ENCODE measurements at places on chromosomes 6 and 20. TPM values are rescaled to one million over a fixed set of nuclear protein-coding genes. Genes with fewer than 3 reads are reported as not detected.

Gene SIRPB2
- 3.0 TPM for total RNA-seq

GRCh38 chr6:49918787-49919186 lies 45.2 kb downstream of the DEFB114 start:
- no peaks in the 10 kb centered on the region for H3K27me3 ChIP-seq
- DNase-seq = no peak
- no peaks in the 10 kb centered on the region for H3K36me3 ChIP-seq
- no peak overlapping the region for H3K27ac ChIP-seq
- H3K4me1 ChIP-seq = no peaks in the 10 kb centered on the region
- no peak overlapping the region for H3K4me3 ChIP-seq

DNA sequence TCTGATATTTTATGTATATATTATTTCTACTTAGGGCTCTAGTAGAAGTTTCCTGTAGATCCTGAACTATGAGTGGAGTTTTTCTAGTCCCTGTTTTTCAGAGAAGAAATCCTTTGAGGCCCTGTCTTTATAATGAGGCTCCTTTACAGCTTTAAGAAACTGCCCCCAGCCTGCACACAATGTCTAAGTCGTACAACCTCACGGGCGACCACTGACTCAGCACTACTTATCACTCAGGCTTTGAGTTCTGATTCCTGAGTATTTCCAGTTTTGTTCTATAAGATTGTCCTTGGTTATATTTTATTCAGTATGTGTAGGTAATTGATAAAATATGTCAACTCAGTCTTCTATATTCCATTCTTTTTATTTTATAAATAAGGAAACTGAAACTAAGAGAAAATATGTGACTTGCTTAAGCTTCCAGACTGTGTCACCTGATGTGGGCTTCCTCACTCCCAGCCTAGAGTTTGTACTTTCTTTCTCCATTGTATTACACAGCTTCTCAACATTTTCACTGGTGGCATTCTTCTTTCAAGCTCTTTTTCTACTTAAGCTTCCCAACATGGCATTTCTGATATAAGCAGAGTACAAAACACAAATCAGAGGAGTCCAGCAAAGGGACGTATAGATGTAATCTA lies 167.0 kb downstream of the TBX18 start:
- no peaks in the 10 kb centered on the region for H3K27me3 ChIP-seq
- no peaks in the 10 kb centered on the region for H3K36me3 ChIP-seq
- no peak overlapping the region for H3K27ac ChIP-seq
- DNase-seq = no peak

Gene BPIFB4
- total RNA-seq = not detected

DNA sequence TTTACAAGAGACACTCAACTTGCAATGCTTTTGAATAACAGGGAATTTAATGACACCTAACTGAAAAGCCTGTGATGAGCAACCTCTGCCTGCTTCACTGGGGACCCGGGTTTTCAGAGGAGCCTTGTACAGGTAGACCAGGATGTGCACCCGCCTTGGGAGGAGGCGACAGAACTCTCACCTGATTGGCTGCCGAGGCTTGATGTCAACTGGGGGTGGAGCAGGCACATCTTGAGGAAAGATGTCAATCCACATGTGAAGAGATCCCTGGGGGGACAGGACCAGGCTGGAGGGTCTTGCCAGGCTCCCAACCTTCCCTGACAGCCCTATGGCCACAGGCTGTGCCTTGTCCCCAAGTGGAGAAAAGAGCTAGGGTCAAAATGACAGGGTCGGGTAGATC lies 19.8 kb downstream of the ERGIC3 start:
- no peaks in the 10 kb centered on the region for H3K4me1 ChIP-seq
- no peak overlapping the region for H3K4me3 ChIP-seq
- no peak for DNase-seq
- no peak overlapping the region for H3K27ac ChIP-seq
- H3K36me3 ChIP-seq = no peaks in the 10 kb centered on the region
- H3K27me3 ChIP-seq = no peaks in the 10 kb centered on the region

GRCh38 chr20:43839793-43840199 lies 74.9 kb upstream of the TOX2 start:
- H3K4me3 ChIP-seq = no peak overlapping the region
- H3K36me3 ChIP-seq = no peaks in the 10 kb centered on the region
- no peaks in the 10 kb centered on the region for H3K27me3 ChIP-seq

DNA sequence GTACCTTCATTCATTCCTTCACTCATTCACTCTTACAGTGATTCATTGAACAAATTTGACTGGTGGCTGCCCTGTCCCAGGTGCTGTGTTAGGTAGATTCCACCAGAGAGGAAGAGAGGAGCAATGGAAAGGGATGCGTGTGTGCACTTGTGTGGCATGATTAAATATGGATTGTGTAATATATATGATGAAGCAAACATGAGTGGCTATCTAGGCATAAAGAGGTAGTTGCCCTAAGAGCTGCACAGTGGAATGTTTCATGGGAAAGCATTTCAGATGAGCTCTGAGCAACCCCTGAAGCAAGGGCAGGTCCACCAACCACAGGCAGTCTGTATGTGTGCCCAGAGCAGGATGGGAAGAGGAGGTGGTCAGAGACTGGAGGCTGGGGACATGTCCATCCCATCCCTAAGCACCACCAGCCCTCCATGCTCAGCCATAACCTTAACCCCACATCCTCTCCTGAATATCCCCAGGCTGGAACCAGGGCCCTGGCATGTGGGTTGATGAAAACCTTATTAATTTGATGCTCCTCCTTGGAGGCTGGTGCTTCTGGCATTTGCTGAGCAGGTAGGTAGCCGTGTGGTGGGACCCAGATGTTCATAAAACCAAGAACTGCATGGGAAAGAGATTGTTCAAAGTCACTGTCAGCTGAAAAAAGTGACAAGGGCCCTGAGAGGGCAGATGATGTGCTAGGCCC lies 226.2 kb downstream of the SYNDIG1 start:
- H3K36me3 ChIP-seq = no peaks in the 10 kb centered on the region
- H3K27ac ChIP-seq = no peak overlapping the region
- H3K27me3 ChIP-seq = no peaks in the 10 kb centered on the region
- no peak overlapping the region for H3K4me3 ChIP-seq
- no peak for DNase-seq
- H3K4me1 ChIP-seq = no peaks in the 10 kb centered on the region

- H3K4me3 ChIP-seq = no peak overlapping the region
- H3K27ac ChIP-seq = no peak overlapping the region
- H3K36me3 ChIP-seq = no peaks in the 10 kb centered on the region
- no peaks in the 10 kb centered on the region for H3K4me1 ChIP-seq
Observed at GRCh38 chr20:16388731-16389130, 184.5 kb downstream of the KIF16B start.

DNA sequence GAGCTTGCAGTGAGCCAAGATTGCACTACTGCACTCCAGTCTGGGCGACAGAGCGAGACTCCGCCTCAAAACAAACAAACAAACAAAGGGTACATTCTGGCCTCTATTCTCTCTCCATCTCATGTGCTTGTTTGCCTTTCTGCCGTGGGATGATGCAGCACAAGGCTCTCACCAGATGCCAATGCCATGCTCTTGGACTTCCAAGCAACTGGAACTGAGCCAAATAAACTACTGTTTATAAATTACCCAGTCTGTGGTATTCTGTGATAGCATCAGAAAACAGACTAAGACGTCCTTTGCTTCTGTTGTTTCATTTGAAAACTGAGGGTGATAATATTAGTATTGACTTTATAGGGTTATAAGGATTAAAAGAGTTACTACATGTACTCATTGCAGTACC lies 3.6 kb upstream of the BRD2 start:
- H3K27me3 ChIP-seq = no peaks in the 10 kb centered on the region
- peaks cover 9% of the 10 kb centered on the region for H3K4me1 ChIP-seq
- H3K4me3 ChIP-seq = no peak overlapping the region
- no peak overlapping the region for H3K27ac ChIP-seq
- DNase-seq = no peak
- H3K36me3 ChIP-seq = no peaks in the 10 kb centered on the region

DNA sequence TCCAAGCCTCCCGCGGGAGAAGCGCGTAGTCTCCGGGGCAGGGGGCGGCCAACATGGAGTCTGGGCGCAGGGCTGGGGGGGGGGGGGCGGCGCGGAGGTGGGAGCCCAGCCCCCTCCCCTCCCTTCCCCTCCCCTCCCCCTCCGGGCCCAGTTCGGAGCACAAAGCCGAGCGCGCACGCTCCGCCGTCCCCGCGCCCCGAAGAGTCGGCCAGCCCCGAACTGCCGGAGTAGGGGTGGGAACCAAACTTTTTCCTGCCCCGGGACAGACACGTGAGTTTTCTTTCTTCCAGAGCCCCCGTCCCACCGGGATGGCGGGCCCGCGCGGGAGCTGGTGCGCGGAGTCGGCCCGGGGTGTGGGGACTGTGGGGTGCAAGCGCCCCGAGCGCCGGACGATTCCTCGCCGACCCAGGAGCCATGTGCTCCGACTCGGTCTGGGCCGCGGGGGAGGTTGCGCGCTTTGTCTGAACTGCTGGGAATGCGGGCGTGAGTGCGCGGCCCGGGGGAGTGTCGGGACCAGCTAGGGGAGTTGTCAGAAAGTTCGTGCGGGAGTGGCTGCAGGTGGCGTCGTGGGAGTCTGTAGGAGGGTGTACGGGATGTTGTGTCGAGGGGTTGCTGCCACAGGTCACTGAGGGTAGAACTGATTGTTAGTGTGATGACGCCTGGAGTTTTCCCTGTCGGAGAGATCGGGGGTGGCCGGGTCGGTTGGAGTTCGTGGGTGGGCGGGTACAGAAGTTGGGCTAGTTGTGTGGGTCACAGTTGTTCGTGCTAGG lies 1.2 kb downstream of the TGIF2 start:
- no peaks in the 10 kb centered on the region for H3K4me1 ChIP-seq
- H3K36me3 ChIP-seq = no peaks in the 10 kb centered on the region
- peak overlapping the region; percentile 57 for H3K4me3 ChIP-seq
- H3K27me3 ChIP-seq = no peaks in the 10 kb centered on the region

DNA sequence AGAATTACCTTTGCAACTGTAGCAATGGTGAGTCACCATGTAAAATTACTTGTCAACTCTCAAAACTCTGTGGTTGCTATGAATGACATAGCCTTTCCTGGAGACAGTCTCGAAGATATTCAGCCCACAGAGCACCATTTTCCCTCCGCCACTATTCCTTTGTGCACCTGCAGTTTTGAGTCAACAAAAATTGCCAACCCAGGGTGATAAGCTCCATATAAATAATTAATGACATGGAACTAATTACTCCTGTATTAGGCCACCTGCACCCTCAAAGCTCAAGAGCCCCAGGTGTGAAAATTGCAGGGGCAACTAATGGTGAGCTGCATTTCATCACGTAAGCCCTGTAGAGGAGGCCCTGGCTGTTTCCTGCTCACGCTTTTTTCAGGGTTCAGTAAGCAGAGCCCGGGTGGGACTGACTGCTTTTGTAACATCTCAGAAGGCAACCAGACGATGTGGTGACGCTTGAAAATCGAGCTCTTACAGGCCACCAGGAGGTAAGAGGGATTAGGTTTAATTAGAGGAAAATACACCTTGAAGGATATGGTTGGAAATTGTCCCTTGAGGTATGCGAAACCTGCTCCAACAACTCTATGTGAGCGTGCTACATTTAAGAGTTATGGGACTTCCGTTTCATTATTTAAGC lies 70.8 kb downstream of the BMP2 start:
- H3K27me3 ChIP-seq = no peaks in the 10 kb centered on the region
- H3K36me3 ChIP-seq = no peaks in the 10 kb centered on the region
- no peak overlapping the region for H3K27ac ChIP-seq
- no peak overlapping the region for H3K4me3 ChIP-seq

Gene FOXP4
- 33.6 TPM for total RNA-seq

- no peak for DNase-seq
- no peak overlapping the region for H3K27ac ChIP-seq
- no peaks in the 10 kb centered on the region for H3K36me3 ChIP-seq
- H3K27me3 ChIP-seq = no peaks in the 10 kb centered on the region
- no peaks in the 10 kb centered on the region for H3K4me1 ChIP-seq
Observed at GRCh38 chr20:6599876-6600735, 167.4 kb upstream of the BMP2 start.

GRCh38 chr20:60249436-60249835 lies 291.2 kb downstream of the CDH26 start:
- no peaks in the 10 kb centered on the region for H3K4me1 ChIP-seq
- H3K27me3 ChIP-seq = no peaks in the 10 kb centered on the region
- H3K4me3 ChIP-seq = no peak overlapping the region
- DNase-seq = no peak
- no peaks in the 10 kb centered on the region for H3K36me3 ChIP-seq

Gene KHDC1L
- total RNA-seq = not detected

DNA sequence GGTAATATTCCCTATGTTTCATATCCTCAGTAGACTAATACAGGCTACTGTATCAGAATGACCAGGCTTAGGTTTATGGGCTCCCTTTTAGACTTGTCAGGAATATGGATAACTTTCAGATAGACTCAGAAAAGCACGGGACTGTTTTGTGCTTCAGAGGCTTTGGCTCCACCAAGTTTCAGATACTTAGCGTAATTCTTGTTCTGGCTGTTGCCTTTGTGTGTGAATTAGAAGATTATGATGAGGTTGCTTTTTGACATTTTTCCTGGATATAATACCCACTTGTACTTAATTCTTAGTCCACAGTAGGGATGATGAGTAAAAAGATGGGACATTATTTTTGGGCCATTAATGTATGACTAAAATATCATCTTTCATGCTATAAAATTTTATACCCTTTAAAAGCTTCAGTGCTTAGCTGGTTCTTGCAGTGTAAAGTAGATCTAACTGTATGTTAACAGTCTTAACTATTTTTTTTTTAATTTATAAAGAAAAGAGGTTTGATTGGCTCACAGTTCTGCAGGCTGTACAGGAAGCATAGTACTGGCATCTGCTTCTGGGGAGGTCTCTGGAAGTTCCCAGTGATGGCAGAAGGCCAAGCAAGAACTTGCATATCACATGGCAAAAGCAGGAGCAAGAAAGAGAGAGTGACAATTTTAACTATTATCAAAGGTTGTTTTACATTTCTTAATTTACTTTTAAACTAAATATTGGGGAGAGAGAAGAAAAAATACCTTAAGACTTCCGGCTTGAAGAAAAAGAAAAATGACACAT lies 120.7 kb downstream of the ZFAND3 start:
- H3K4me1 ChIP-seq = no peaks in the 10 kb centered on the region
- DNase-seq = no peak
- H3K27ac ChIP-seq = no peak overlapping the region
- H3K4me3 ChIP-seq = no peak overlapping the region
- H3K36me3 ChIP-seq = no peaks in the 10 kb centered on the region

GRCh38 chr20:10794765-10795164 lies 121.0 kb upstream of the JAG1 start:
- H3K27me3 ChIP-seq = no peaks in the 10 kb centered on the region
- H3K27ac ChIP-seq = no peak overlapping the region
- no peak for DNase-seq
- no peaks in the 10 kb centered on the region for H3K36me3 ChIP-seq

DNA sequence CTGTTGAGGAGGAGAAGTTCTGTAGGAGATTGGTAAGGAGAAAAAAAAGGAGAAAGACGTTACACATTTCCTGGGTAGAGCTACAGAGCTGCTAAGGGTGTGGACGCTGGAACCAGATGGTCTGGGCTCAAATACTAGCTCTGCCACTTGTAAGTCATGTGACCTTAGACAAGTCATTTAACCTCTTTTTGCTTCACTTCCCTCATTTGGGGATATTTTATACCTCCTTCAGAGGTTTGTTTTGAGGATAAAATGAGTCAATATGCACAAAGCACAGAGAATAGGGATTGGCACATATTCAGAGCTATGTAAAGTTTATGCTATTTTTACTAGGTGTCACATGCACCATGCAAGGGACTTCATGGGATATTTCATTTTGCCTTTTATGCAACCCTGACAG lies 708.8 kb downstream of the DHX35 start:
- no peaks in the 10 kb centered on the region for H3K36me3 ChIP-seq
- H3K27ac ChIP-seq = no peak overlapping the region
